Muscle of arm (tissue), 14 donors: ENCODE measurements at places on chromosomes 7 and 10.
A peak's percentile ranks its signal among the peaks of the same experiment; 100 is the strongest.

DNA sequence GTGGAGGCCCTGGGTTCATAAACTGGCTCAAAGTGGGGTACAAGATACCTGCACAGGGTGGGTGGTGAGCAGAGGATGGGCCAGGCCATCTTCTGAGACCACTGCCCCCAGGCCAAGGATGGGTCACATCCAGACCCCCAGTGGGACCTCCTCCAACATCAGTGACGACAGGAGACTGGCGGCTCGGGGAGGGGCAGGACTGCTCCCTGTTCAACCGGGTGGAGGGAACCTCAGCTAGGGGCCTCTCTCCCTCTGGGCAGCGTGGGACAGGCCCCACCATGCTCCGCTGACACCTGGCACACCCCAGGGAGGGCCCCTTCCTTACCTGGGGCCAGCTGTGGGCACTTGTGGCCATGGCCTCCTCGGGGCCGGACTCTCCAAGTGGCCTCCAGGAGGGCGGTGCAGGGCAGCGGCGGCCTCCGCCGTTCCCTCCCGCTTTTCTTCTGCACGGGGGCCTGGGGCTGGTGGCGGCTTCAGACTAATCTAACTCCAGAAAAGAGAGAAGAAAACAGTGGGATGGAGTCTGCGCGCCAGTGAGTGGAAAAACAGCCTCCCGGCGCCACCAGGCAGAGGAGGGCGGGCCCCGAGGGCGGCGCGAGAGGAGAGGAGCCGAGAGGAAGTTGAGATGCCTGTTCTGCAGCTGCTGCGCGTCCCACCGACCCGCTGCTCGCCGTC is at the start of gene CALHM2:
Gene CALHM2, minus strand, starts transcription at position 540 of the 675 bp plus-strand sequence. CDS start 2,429 bp downstream, outside the sequence.
- peak; percentile 77 for DNase-seq

DNA sequence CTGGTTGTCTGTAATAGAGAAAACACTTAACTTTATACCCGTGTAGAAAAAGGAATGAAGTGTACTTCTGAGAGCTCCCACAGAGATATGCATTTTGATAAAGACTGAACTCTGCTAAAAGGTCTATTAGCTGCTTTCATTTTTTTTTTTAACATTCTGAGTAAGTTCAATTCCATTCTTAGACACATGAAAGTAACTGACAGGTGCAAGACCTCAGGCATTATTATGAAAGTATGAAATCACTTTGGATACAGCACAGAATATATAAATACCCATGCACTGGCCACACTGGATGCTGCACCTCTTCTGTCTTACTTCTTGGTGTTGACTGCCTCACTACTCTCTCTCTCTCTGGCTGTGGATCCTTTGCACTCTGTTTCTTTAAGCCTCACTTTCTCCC is 46.2 kb downstream of the VWDE start:
- no peak for DNase-seq

DNA sequence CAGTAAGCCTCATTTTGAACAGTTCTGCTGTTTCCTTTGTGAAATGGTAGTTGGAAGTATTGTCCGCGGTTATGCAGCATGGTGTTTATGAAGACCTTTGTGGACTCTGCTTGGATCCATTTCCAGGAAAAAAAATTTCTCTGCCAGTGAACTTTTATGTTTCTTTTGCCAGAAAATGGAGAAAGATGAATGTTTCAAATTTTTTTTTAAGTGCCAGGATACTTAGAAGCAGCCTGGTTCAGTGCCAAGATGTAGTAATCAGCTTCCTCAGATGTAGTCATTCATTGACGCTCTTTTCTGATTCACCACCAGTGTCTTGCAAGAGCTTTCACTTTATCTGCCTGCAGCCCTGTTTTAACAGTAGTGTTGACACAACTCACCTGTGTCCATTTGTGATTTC is 258.2 kb downstream of the SDK1 start:
- no peak for DNase-seq

GRCh38 chr7:90236721-90237289 is 8.2 kb upstream of the CFAP69 start:
- peak; percentile 35 for DNase-seq

GRCh38 chr7:33129806-33130153 is 416 bp downstream of the BBS9 start:
- peak; percentile 10 for DNase-seq

GRCh38 chr7:47351233-47352154 is 230.4 kb downstream of the TNS3 start:
- no peak for DNase-seq

- DNase-seq = peak; percentile 36
Observed at GRCh38 chr7:150368884-150369747, 494 bp downstream of the REPIN1 start.
